ENCODE measurements at places on chromosomes 16 and 17.

DNA sequence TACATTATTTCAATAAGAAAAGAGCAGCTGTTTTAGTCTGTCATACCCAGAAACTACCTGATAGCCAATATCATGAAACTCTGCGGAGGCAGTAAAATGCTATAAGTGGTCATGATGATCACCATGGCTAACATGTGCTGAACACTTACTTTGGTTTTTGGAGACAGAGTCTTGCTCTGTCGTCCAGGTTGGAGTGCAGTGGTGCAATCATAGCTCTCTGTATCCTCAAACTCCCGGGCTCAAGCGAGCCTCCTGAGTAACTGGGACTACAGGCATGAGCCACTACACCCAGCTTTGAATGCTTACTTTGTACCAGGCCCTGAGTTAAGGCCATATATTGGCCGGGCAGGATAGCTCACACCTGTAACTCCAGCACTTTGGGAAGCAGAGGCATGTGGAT lies 101.2 kb upstream of the DHX40 start:
- no peak for DNase-seq

DNA sequence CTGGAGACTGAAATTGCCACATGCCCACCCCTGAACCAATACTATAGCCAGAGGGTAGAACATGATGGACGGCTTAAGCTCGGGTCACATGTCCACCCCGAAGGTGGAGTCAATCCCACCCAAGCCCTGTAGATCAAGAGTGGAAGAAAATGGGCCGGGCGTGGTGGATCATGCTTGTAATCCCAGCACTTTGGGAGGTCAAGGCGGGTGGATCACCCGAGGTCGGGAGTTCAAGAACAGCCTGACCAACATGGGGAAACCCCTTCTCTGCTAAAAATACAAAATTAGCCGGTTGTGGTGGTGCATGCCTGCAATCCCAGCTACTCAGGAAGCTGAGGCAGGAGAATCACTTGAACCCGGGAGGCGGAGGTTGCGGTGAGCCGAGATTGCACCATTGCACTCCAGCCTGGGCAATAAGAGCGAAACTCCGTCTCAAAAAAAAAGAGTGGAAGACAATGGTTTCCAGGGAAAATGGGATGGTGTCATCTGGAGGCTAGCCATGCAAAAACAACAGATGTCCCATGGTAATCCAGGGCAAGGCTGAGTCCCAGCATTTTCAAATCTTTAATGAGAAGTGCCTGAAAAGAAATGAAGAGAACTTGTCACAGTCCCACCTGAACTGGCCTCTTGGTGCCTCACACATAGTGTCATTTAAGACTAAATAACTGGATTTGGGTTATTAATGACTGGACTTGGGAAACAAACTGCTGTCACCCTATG lies 30.1 kb downstream of the CD300LF start:
- no peak for DNase-seq

DNA sequence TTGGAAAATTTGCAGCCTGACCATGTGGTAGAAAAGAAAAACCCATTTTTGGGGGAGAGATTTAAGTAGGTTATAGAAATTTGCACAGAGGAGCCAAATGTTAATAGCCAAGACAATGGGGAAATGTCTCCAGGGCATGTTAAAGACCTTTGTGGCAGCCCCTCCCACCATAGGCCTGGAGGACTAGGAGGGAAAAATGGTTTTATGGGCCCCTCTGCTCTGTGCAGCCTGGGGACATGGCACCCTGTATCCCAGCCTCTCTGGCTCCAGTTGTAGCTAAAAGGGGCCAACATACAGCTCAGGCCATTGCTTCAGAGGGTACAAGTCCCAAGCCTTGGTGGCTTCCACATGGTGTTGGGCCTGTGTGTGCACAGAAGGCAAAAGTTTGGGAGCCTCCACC lies 245.9 kb upstream of the AXIN2 start:
- DNase-seq = no peak

GRCh38 chr17:13457783-13458182 lies 143.9 kb downstream of the HS3ST3A1 start:
- DNase-seq = no peak

DNA sequence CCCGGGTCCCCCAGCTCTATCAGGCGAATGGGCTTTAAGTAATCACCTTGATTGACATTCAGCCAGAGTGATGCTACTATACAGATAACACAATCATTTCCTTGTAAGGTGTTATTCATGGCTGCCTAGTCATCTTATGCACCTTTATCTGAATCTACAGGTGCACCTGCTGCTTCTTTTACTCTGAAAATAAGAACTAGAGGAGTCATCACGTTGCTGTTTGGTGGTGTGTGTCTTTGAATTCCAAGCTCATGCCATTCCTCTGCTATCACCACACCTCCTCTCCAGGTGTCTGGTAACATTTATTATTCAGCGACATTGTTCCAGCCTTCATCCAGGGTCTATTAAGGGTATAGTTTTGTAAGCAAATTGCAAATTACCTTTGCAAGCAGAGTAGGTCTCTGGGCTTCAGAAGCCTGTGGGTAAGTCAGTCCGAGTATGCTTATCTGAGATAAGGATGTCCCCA lies 51.9 kb downstream of the NOS2 start:
- no peak for DNase-seq

GRCh38 chr17:49694847-49695697 lies 12.7 kb downstream of the SLC35B1 start:
- DNase-seq = peak; percentile 71

Data from glutamatergic neuron (in vitro differentiated cells).